ENCODE measurements at places on chromosomes 6 and 20.

DNA sequence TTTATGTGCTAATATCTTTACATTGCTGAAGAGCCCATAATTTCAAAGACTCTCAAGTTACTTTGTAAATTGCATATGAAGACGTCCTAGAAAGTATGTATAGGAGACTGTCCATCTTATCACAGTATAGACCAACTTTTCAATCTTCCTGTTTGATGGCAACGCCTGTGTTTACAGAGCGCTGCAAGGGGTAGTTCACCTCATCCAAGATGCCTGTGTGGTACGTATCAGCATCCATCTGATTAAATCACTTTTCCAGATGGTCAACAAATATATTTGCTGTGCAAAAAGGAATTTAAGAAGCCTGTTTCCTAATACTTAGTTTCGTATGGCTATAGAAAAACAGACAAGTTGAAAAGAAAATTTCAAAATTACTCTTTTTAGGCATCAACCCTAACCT is 17.9 kb upstream of the PDE10A start:
- DNase-seq, result no peak

GRCh38 chr6:165721356-165721755 is 58.3 kb upstream of the PDE10A start:
- no peak for DNase-seq

DNA sequence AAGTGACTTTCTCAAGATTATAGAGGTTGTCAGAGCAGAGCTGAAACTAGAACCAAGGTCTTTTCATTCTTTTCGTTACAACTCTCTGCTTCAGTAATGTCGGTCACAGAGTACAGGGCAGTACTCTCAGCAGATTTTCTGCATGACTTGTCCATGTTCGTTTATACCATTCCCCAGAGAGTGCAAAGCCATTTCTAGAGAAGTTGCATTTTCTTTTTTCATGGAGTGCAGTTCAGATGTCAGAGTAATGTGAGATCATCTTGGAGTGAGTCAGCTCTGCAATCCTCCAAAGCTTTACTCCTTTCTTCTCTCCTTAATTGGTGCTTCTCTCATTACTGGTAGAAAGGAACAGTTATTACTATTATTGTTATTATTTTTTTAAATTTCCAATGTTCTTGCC is 115.6 kb upstream of the B3GAT2 start:
- no peak for DNase-seq

- DNase-seq, result no peak
Observed at GRCh38 chr20:31663838-31664695, 26.4 kb downstream of the COX4I2 start.

GRCh38 chr6:166553563-166554271 is 32.8 kb downstream of the RAMACL start:
- no peak for DNase-seq

DNA sequence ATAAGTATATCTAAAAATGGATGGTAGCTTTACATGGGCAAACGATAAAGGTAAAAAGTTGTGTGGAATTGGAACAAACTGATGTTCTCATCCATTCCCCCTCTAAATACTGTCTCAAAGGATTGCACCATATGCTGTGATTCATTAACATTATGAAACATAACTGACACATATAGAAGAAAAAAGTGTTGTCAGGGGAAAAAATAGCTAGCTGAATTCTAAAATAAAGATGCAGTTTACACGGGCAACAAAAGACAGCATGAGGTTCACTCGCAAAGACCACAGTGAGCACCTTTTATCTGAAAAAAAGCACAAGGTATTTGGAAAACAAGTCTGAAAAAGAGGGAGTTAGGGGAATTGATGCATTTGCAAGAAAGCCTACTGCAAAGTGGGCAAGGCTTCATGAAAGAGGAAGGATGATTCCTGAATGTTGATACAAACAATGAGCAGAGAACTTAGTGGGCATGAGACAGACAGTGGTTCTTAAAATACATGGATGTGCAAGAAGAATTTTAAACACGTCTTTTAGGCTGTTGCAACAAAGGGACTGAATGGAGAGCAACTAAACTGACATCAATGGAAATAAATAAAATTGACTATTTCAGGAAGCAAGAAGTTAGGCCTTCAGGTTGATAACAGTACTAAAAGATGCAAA is 280.9 kb downstream of the KIF16B start:
- DNase-seq, result no peak

DNA sequence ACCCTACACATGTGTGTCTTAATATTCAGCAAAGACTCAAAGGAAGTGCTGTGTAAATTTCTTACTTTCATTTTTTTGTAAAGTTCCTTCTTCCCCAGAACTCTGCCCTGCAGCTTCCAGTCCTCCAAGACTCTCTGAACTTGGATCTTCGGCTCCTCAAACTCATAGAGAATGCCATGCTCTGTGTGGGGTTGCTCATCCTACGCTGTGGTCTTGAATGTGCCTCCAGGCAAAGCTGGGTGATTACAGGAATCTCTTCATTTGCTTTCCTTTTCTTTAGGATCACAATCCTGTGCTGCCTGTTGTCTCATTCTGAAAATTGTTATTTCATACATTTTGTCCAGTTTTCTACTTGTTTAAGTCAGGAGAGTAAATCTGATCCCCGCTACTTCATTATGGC is 14.5 kb upstream of the CDC5L start:
- no peak for DNase-seq

GRCh38 chr20:45921337-45922189 is 9.6 kb upstream of the PLTP start:
- no peak for DNase-seq

DNA sequence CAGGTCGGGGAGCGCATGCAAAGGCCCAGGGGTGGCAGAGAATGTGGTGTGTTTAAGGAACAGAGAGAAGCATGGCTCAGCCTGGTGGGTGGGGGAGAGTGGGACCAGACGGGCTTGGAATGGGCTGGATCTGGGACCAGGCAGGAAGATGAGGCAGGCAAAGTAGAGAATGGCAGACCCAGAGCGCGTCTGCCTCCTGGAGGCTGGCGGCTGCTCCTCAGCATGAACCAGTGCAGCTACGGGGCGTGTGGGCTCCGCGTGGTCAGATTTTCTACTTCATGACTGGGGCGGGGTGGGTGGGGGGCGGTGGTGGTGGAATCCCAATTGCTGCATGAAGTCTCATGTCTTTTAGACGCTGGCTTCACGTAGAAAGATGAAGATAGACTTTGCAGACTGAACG is 135.6 kb downstream of the TFAP2C start:
- DNase-seq, result no peak

- no peak for DNase-seq
Observed at GRCh38 chr6:36076178-36077063, 48.8 kb downstream of the MAPK14 start.

- peak; percentile 13 for DNase-seq
Observed at GRCh38 chr6:6686748-6687601, 98.5 kb downstream of the LY86 start.

GRCh38 chr20:32823078-32823477 is 3.3 kb downstream of the MAPRE1 start:
- no peak for DNase-seq

DNA sequence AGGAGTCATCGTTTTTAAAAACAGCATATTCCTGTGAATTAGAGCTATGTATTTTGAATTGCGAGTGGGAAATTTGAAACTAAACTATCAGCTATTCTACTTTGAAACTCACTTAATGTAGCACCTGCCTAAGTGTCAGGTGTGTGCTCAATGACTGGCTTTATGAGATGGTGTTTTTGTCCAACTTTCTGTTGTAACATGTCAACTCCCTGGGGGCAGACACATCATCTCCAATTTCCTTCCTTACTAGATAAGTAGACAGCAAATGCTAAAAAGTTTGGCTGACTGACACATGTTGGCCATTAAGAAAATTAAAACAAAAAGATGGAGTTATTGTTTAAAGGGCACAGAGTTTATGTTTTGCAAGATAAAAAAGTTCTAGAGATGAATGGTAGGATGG is 226.9 kb downstream of the TFAP2B start:
- no peak for DNase-seq

DNA sequence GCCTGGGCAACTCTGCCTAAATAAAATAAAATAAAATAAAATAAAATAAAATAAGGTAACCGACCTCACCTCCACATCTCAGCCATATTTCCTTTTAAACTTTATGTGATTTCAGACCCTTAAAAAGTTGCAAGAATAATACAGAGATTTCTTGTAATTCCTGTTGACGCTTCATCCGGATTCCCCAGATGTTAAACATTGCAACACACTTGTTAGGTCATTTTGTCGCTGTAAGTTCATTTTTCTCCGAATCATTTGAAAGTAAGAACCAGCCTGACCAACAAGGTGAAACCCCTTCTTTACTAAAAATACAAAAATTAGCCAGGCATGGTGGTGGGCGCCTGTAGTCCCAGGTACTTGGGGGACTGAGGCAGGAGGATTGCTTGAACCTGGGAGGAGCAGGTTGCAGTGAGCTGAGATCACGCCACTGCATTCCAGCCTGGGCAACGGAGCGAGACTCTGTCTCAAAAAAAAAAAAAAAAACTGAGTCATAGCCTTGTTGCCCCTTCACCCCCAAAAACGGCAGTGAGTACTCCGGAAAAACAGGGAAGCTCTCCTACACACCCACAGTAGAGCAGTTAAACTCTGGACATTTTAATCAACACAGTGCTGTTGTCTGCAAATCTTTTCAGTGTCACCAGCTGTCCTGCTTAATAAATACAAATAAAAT is 5.9 kb downstream of the PYGB start:
- DNase-seq, result no peak

GRCh38 chr6:24668997-24669361 is 2.1 kb downstream of the ACOT13 start:
- no peak for DNase-seq

DNA sequence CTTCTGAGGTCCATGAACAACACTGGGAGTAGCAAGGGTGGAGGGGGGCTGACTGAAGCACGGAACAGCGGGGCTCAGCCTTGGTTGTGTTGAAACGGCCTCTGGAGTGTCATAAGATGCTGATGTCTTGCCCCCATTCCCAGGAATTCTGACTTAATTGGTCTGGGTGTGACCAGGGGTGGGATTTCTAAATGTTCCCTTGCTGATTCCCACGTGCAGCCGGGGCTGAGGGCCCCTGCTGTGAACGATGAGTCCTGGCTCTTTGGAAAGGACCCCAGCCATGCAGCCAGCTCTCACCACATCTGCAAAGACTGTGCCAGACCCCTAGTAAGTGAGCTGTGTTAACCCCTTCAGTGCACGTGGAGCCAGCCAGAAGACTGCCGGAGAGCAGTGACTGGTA is 28.6 kb upstream of the FAM50B start:
- DNase-seq, result no peak

GRCh38 chr6:111559188-111560097 is 46.2 kb downstream of the TRAF3IP2 start:
- no peak for DNase-seq

- DNase-seq, result no peak
Observed at GRCh38 chr6:105824732-105825131, 261.4 kb upstream of the PRDM1 start.

DNA sequence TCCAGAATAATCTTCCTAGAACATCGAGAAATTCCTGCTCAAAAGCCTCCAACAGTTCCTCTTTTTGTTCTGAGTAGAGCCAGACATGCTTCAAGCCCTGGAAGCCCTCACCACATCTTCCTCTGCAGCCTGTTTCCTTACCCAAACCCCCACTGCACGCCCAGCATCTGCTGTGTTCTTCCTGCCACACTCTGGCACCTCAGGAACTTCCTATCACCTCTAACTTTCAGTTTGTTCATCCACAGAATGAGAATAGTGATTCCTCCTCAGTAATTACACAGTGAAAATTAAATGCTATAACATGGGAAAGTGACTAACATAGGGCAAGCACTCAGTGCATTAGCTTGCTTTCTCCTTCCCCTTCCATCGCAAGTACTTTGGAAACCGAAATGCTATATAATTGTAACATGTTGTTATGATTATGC is 26.3 kb downstream of the C6orf89 start:
- peak; percentile 23 for DNase-seq

DNA sequence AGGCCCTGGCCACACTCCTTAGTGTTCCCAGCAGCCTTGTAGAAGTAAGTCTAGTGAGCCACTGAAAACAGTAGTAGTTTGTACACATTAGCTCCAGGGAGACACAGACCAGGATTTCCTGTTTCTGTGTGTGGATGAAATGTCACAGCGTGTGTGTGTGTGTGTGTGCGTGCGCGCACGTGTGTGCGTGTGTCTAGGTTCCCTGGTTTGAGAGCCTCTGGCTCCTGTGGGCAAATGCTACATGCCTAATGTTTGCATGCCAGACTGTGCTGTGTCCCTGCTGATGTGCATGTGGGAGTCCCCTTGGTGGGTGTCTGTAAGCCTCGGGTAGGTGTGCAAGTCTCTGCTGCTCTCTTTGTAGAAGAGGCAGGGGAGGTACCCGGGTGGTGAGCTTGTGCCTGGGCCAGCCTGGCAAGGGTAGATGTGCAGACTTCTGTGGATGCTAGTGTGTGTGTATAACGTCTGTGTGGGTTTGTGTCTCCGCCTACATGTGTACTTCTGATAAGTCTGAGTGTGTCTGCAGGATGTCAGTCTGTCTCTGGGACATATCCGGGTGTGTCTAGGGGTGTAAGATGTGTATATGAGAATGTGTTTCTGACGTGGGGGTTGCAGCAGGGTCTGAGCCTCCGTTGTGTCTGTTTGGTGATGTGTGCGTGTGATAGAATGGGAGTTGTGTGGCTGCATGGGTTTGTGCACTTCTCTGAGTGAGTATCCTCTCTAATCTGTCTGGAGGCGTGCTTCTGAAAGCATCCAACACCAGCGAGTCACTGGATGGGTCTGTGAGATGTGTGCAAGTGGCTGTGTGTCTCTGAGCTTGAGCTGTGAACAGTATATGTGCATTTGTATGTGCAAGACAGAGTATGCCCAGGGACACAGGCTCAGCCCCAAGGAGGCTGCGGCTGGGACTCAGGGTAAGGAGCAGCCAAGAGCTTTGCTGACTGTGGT is 19.0 kb upstream of the TLDC2 start:
- peak; percentile 41 for DNase-seq

DNA sequence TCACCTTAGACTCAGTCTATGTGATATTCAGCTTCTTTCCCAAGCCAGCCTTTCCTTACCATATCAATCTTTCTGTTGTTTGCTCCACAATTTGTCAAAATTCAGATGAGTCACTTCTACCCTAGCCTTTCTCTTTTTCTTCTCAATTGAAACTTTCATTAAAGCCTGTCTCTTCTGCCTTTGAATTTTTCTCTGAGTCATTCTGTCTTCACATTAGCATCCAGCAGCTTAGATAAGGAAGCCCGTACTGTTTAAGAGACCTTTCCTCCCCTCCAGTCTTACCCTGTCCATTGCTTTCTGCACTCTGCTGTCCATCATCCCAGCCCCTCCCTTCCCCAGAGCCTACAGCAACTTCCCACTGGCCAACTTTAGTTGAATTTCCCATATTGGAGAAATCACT is 34.9 kb upstream of the RALGAPA2 start:
- no peak for DNase-seq

- no peak for DNase-seq
Observed at GRCh38 chr6:138815797-138816528, 20.1 kb downstream of the ECT2L start.

Measured in activated CD4-positive, alpha-beta T cell treated with anti-CD3 and anti-CD28 coated beads, Interleukin-2, amount 50 U/mL, for 1 hour (primary cell).